HEK293T (cell line): ENCODE measurements at places on chromosomes 12 and 14.

- DNase-seq = no peak
Measured at GRCh38 chr12:71626098-71626497, 37.5 kb downstream of the ZFC3H1 start.

DNA sequence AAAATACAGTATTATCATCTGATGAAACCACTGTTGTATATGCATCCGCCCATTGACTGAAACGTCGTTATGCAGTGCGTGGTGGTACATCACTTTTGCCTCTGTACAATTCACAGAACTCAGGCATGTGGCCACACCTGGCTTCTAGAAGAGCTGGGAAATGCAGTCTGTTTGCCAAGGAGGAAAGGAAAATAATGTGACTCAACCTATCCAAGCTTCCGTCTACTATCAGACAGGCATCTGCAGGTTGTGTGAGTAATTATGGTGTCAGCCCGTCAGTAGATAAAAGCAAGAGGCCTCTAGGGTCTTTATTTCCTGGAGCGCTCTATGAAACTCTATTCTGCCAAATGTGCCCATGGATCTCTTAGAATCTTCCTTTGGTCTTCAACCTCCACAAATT, 111.6 kb downstream of the BBS10 start:
- no peak for DNase-seq

GRCh38 chr14:93044556-93044955, 71.2 kb downstream of the ITPK1 start:
- no peak for DNase-seq

GRCh38 chr14:85764822-85765221, 234.9 kb downstream of the FLRT2 start:
- DNase-seq = no peak

DNA sequence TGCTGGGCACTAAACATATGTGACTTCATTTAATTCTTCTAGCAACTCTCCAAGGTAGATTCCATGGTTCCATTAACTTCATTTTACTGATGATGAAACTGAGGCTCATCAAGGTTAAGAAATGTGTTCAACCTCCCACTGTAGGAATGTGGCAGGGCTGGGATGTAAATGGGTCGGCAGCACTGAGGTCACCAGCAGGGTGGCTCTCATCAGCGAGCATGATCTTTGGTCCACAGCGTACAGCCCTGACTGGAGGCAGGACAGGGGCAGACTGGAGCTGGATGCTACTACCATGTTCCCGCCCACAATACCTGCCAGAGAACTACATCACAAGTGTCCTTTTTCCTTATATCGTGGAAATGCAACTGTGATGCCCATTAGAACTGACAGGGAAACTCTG, 4.6 kb downstream of the APPL2 start:
- DNase-seq = no peak

- DNase-seq = peak; percentile 12
Measured at GRCh38 chr14:39469094-39469710, 37.0 kb upstream of the FBXO33 start.

- DNase-seq = no peak
Measured at GRCh38 chr14:103694572-103695026, 20.7 kb downstream of the XRCC3 start.

GRCh38 chr14:35403114-35403602, 1.4 kb downstream of the NFKBIA start:
- DNase-seq = no peak
